NCI-H2081 treated with DMSO at 0.1 percent for 48 hours (cell line): ENCODE measurements at places on chromosomes 3 and 15.

DNA sequence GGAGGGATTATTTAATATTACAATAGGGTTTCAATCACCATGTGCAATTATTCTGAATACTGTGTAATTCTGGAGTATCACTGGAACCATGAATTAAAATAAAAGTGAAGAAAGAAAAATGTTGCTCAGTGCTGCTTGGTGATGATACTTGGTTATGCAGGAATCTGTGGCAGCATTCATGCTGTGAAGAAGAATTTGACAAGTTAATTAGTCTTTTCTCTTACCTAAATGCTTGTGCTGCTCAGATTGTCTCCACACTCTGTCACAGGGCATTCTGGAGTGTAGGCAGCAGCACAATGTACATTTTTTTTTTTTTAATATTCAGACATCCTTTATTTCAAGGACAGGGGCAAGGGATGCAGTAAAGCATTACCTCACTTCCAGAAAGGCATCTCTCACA lies 749.3 kb upstream of the CADM2 start:
- no peak for DNase-seq

GRCh38 chr15:66164788-66165187 lies 88.8 kb downstream of the MEGF11 start:
- peak; percentile 95 for DNase-seq

- no peak for DNase-seq
These were observed 78.2 kb downstream of the FAIM start for GRCh38 chr3:138686771-138687221.

DNA sequence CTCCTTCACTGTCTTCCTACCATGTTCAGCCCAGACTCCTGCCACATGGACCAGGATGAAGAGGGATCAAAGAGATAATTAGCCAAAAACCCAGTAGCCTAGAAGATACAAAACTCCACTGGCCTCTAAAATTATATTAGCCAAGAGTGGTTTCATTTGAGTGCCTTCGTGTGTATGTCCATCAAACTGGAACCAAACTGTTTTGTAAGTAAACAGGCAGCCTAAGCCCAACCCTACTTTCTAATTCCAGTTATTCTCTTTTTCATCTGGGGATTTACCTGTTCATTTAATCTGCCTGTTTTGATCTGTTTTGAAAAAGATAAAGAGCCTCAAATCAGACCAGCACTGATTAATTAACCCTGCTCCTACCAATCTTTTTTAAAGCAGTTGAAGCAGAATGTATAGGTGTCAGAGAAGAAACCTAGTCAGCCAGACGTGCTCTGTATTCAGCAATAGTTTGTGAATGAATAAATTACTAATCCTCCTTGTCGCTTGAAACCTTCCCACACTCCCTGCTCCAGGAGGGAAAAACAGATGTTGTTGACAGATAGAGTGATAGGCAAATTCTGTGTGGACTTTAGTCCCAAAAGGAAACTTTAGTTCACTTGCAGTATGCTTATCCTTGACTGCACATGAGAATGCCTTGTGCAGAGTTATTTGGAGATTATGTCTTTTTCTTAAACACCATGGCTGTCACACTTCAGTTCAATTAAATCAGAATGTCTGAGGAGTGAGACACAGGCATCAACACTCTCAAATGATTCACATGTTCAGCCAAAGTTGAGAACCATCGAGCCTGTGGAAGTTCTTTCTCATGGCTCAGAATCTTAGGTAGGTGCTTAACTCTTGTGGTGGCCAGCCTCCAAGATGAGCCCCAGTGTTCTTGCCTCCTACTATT lies 55.5 kb upstream of the ZBED2 start:
- DNase-seq = no peak

GRCh38 chr3:52721002-52721729 lies 15.3 kb downstream of the SPCS1 start:
- DNase-seq = no peak

DNA sequence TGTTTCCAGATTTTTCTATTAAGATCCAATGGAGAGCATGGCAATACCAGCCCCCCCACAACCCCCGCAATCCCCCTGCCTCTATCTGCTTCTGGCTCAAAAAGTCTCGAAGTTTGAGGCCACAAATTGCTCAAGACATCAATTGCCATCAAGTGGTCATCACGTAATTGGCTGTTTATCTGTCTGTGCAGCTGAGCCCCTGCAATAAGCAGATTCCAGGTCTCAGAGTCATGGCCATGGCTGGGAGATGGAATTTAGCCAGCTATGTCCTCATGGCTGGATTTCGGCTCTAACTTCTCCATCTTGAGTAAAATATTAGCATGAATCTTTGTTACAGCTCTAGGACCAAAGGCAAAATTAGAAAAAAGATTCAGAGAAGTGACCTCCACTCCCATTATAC lies 22.7 kb downstream of the SSUH2 start:
- no peak for DNase-seq

DNA sequence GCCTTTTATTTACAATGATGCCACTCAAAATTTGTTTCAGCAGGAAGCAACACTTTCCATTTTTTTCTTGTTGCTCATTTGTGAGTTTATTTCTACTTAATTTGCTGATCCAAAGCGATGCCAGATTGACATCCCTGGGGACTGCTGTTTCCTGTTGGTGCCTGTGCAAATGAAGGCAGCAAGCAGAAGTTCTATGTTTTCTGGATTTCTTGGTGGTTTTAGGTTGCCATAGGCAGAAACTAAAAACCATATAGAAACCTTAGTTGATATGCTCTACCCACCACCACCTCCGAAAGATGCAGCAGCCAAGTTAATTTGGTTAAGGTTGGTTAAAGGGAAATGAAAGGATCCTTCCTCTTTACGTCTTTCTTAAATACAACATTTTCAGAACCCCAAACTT lies 356.2 kb downstream of the RBMS3 start:
- no peak for DNase-seq

- DNase-seq = no peak
These were observed 6.2 kb upstream of the CCNL1 start for GRCh38 chr3:157166115-157166514.

GRCh38 chr15:32818758-32819447 lies 101.1 kb downstream of the GREM1 start:
- peak; percentile 13 for DNase-seq

- DNase-seq = no peak
These were observed 106.8 kb downstream of the IGF1R start for GRCh38 chr15:98755138-98755537.
